ENCODE measurements at places on chromosomes 7 and 10. TPM values are rescaled to one million over a fixed set of nuclear protein-coding genes. Genes with fewer than 3 reads are reported as not detected.

DNA sequence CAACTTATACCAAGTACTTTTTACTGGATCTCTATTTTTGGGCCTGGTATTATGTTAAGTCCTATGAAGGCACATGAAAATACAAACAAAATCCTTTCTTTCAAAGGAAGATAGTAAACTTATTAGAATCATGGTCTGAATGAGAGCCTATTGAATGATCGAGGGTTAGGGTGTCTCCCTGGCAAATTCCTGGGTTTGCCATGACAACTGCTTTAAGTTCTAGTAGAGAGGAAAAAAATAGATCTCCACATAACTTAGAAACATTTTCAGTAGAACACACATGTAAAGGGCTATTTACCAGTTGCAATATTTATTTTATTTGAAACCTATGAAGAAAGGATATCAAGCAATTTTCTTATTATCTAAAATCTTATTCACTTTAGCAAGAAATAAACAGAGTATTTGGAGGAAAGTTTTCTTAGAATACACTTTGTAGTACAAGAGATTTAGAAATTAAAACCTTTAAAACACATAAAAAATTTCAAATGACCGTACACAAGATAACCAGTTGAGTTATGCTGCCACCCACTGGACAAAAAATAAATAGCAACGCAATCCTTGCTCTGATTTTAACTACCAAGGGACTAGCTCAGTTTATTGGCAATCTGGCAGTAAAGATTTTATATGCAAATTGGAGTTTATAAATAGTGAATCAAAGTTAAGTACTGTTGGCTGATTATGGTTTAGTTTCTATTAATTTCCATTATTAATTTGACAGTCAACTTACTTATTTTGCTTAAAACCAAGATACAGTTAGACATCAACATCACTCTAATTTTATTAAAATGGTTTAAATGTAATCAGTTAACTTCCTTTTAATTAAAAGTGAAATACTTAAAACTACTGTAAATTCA is 33.9 kb downstream of the CACUL1 start:
- DNase-seq: peak; percentile 68

The GNGT1 gene
- polyA plus RNA-seq: 1.6 TPM

The ZNF775 gene
- polyA plus RNA-seq: 6.7 TPM

- DNase-seq: no peak
Observed at GRCh38 chr7:138545123-138545522, 85.1 kb downstream of the TRIM24 start.

DNA sequence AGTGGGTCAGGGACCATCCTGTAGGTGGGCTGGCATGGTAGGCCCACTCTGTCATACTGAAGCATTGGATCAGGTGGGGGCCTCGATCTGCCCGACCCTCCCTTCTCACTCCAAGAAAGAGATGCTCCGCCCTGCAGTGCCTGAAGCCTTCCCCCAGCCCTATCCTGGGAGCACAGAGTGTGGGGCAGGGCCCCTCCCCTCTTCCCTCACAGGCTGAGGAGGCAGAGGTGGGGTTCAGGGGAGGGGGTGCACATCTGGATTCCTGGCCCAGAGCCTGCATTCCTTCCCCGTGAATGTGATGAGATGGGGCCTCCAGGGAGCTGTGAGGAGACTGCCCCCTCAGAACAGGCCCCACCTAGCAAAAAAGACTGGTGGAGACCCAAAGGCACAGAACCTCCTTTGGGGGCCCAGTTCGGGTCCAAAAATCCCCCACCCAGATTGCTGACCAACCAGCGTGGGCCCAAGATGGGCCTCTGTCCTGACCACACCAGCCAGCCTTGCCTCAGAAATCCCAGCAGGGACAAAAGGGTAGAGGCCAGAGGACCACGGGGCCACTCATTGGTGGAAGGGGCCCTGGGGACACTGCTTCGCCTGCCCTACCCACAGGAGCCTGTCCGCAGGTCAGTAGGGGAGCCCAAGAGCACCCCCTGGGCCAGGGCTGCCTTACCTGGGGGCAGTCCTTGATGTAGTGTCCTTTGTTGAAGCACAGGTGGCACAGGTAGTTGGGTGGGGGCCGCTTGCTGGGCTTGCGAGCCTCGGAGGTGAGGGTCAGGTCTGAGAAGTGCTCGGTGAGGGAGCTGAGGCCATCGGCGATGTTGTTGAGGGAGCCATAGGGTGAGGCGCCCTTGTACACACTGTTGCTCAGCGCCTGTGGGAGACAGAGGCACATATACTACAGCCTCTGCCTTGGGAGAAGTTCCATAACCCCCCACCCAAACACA is 13.3 kb downstream of the ZCCHC24 start:
- DNase-seq: peak; percentile 29

DNA sequence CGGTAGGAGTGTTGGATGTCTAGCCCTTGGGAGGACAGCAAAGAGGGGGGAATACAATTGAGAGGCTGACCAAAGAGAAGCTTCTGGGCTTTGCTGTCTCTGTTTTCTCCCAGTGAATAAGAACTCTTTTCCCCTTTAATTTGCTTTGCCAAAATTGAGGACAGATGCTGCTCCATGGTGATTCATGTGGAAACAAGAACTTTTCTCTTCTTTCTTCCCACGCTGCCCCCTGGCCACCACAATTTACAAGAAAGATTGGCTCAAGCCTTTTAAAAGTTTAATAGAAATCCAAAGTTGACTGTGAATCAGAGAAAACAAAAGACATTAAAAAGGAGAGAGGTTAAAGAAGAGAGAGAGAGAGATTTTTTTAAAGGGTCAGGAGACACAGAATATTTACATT is 49.0 kb downstream of the PRR15 start:
- DNase-seq: no peak

DNA sequence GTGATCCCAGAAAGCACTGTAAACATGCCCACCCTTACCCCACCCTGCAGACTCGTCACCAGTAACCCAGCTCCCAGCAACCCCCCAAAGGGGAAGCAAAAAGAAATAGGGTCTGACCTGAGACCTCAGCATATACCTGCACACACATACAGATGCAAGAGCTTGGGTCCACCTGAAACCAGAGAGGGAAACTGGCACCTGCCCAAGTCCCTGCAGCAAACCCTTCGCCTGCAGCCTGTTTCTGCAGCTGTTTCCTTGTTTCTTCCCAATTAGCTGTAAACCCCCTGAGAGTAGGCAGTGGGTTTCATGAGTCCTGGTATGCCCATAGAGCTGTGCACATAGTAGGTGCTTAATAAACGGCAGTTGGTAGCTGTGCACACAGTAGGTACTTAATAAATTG is 140.5 kb downstream of the FGFR2 start:
- no peak for DNase-seq

GRCh38 chr7:98423043-98423442 is 22.2 kb upstream of the BAIAP2L1 start:
- DNase-seq: no peak

GRCh38 chr10:131621784-131622624 is 278.8 kb upstream of the PPP2R2D start:
- DNase-seq: no peak

- no peak for DNase-seq
Observed at GRCh38 chr7:2000153-2000687, 232.5 kb downstream of the MAD1L1 start.
